Stomach (tissue), 19 donors: ENCODE measurements at places on chromosomes 7 and 10. TPM values are rescaled to one million over a fixed set of nuclear protein-coding genes. Genes with fewer than 3 reads are reported as not detected.
A peak's percentile ranks its signal among the peaks of the same experiment; 100 is the strongest.

DNA sequence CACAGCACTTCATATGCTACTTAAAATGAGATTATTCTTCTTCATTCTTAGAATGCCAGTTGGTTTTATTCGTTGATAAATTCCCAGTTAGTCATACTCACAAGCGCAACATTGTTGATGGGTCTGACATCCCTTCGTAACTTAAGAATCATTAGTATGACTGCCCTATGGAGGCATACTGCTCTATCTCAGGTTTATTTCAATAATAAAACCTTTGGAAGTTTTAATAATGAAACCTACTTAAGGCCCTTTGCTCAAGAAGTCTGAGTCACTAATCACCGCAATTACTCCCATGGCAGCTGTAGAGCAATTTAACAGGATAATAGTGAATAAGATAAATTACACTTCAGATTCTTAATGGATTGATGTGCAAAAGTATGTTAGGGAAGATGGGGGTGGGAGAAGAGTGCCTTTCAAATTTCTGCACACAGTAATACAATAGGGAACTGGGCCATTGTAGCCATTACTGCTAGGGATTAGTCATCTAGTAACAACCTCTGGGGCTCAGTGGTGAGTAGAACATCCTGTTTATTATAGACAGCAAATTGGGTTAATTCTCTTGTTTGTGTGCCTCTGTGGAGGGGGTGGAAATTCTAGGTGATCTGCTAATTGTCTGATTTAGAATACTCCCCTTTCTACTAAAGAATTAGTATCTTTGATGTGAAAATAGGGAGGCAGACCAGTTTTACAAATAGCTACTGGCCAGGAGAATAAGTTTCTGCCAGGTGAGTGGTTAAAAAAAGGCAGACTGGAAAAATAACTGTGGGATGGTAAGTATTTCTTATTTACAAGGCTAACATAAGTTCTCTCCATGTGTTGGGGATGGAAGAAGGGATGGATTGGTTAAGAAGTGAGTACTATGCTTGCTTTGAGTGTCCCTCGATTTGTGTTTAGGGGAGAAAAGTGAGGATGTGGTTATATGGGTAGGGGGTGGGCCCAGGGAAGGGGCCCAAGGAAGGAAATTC is 74.5 kb upstream of the VKORC1L1 start:
- H3K27ac ChIP-seq: no peak overlapping the region
- H3K4me1 ChIP-seq: no peaks in the 10 kb centered on the region
- no peaks in the 10 kb centered on the region for H3K36me3 ChIP-seq
- H3K27me3 ChIP-seq: no peaks in the 10 kb centered on the region
- H3K4me3 ChIP-seq: no peak overlapping the region

GRCh38 chr10:103177123-103177522 is 15.9 kb downstream of the NT5C2 start:
- no peak for DNase-seq
- H3K4me1 ChIP-seq: peaks cover 3% of the 10 kb centered on the region
- H3K27ac ChIP-seq: no peak overlapping the region
- no peaks in the 10 kb centered on the region for H3K27me3 ChIP-seq
- H3K36me3 ChIP-seq: peaks cover 41% of the 10 kb centered on the region
- no peak overlapping the region for H3K4me3 ChIP-seq

- peak; percentile 77 for DNase-seq
- H3K27ac ChIP-seq: no peak overlapping the region
- no peaks in the 10 kb centered on the region for H3K4me1 ChIP-seq
- no peaks in the 10 kb centered on the region for H3K27me3 ChIP-seq
- H3K36me3 ChIP-seq: no peaks in the 10 kb centered on the region
These were observed 19.1 kb downstream of the ADAM12 start for GRCh38 chr10:126369125-126369710.

DNA sequence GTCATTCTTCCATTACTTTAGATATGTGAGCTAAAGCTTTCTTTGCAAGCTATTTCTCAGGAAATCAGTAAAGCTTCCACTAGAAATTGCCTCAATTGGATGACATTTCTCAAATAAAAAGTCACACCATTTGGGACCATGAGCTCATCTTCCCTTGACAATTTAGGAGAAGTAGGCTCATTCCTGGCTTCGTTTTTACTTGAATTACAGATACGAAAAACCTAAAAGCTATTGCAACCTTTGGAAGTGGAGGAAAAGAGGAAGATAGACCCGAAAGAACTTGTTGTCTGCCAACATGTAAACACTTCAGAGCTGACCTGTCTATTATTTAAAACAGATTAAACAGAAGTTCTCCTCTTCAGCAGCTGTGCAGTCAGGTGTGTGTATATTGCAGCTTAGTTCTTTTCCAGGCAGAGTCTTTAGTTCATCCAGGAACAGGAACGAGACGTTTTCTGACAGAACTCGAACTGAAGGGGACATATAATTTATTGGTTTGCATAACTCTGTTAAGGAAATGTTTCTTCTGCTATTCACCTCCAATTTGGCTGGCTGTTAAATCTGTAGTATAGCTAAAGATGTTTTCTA is 43.1 kb upstream of the ST8SIA6 start:
- no peak overlapping the region for H3K27ac ChIP-seq
- H3K4me1 ChIP-seq: no peaks in the 10 kb centered on the region
- peaks cover 2% of the 10 kb centered on the region for H3K27me3 ChIP-seq
- DNase-seq: no peak
- no peaks in the 10 kb centered on the region for H3K36me3 ChIP-seq

DNA sequence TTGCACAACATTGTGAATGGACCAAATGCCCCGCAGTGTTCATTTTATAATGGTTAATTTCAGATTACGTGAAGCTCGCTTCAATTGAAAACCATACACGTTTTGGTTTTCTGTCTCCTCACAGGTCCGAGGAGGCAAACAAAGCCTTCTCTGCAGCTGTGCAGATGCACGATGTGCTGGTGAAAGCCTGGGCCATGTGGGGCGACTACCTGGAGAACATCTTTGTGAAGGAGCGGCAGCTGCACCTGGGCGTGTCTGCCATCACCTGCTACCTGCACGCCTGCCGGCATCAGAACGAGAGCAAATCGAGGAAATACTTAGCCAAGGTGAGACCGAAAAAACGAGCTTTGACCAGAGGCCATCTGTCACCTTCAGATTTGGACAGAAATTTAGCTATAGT is 110.3 kb downstream of the TRRAP start:
- no peak overlapping the region for H3K27ac ChIP-seq
- no peak for DNase-seq
- no peak overlapping the region for H3K4me3 ChIP-seq
- H3K27me3 ChIP-seq: no peaks in the 10 kb centered on the region
- peaks cover 100% of the 10 kb centered on the region for H3K36me3 ChIP-seq

DNA sequence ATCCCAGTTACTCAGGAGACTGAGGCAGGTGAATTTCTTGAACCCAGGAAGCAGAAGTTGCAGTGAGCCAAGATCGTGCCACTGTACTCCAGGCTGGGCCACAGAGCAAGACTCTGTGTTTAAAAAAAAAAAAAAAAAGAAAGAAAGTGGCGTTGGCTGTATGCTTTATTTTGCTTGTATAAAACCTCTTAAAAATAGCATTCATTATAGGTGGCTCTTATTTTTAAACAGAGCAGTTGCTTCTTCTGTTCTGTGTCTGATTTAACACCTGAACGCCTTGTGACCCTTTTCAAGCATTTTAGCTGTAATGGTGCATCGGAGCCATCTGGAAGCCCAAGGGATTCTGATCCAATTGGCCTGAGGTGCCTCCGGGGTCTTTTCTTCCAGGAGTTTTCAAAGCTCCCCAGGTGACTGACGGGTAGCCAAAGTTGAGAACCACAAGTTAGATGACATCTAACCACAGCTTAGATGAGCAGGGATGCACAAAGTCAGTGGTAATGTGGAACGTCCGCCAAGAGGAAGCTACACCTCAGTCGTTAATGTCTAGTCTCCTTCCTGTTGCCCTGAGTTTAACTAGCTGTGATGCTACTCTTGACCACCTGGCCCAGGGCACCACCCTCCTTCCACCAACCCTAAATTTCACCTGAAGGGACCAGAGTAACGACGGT is 274.6 kb upstream of the KLF6 start:
- H3K27me3 ChIP-seq: no peaks in the 10 kb centered on the region
- H3K27ac ChIP-seq: no peak overlapping the region
- no peak for DNase-seq
- H3K36me3 ChIP-seq: no peaks in the 10 kb centered on the region
- no peak overlapping the region for H3K4me3 ChIP-seq
- no peaks in the 10 kb centered on the region for H3K4me1 ChIP-seq

The HOXA6 gene
- total RNA-seq: not detected

The DGKI gene
- total RNA-seq: 0.29 TPM

The SLC39A12 gene
- not detected for total RNA-seq

The ZDHHC4 gene
- total RNA-seq: 78.4 TPM

The HOXA13 gene
- not detected for total RNA-seq

The CSTF2T gene
- 19.3 TPM for total RNA-seq

The TMUB1 gene
- total RNA-seq: 37.1 TPM

The TPST1 gene
- 19.3 TPM for total RNA-seq
